ENCODE measurements at places on chromosomes 4 and X.

- H3K27me3 ChIP-seq: no peaks in the 10 kb centered on the region
- DNase-seq: no peak
- H3K4me3 ChIP-seq: no peak overlapping the region
- H3K4me1 ChIP-seq: no peaks in the 10 kb centered on the region
- H3K36me3 ChIP-seq: no peaks in the 10 kb centered on the region
These were observed 262.2 kb downstream of the ARHGAP10 start for GRCh38 chr4:147994076-147994475.

- no peaks in the 10 kb centered on the region for H3K36me3 ChIP-seq
- no peak overlapping the region for H3K27ac ChIP-seq
- H3K4me1 ChIP-seq: no peaks in the 10 kb centered on the region
- H3K4me3 ChIP-seq: no peak overlapping the region
- no peaks in the 10 kb centered on the region for H3K27me3 ChIP-seq
These were observed 17.4 kb downstream of the VEGFC start for GRCh38 chr4:176775338-176775737.

- no peaks in the 10 kb centered on the region for H3K4me1 ChIP-seq
- H3K4me3 ChIP-seq: no peak overlapping the region
- no peaks in the 10 kb centered on the region for H3K27me3 ChIP-seq
- no peak for DNase-seq
- H3K27ac ChIP-seq: no peak overlapping the region
These were observed 108.7 kb downstream of the DHRSX start for GRCh38 chrX:2391869-2392606.

DNA sequence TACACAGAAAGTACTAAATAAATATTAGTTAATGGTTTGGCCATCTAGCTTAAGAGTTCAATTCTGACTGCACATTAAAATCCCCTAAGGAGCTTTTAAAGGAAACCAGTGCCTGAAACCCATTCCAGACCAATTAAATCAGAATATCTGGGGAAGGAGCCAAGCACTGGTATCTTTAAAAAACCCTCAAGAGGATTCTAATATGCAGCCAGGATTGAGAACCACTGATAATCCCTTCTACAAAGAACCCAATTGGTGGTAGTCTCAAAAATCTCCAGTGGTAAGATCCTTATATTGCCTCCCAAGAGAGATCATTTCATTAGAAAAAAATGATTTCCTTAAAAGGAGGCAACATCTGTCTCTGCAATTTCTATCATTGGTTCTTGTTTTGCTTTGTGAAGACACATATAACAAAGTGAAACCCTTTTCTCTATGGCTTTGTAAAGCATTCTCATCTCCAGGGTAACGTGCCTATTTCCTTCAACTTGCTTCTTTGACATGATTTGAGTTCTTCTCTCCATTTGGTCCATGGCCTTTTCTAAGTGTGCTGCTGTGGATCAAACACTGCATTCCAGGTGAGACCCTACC, 3.5 kb downstream of the GPR34 start:
- no peak for DNase-seq
- H3K27me3 ChIP-seq: no peaks in the 10 kb centered on the region
- H3K36me3 ChIP-seq: peaks cover 9% of the 10 kb centered on the region
- H3K4me1 ChIP-seq: peaks cover 51% of the 10 kb centered on the region
- H3K4me3 ChIP-seq: peak overlapping the region; percentile 48

DNA sequence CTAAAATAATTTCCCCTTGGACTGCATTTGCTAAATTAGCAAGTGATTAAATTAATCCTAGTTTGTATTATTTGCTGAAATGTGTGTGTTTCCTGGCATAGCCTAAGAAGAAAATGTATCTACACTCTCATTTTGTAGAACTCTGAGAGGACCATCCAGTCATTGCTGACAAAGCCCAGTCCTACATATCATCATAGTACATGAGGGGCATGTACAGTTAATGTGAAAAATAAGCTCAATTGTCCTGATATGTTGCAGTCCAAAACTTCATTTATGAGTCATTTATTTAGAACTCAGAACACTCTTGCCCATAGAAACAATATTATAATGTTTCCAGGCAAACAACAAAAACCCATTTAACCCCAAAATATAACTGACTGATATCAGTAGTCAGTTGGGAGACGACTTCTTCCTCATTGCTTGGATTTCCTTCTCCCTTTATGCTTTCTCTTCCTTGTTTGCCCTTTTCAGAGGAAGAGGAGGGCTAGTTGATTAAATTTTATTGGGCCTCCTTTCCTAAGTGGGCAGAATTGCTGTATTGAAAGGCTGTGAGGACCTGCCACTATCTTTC, 26.9 kb upstream of the BBS12 start:
- peaks cover 4% of the 10 kb centered on the region for H3K36me3 ChIP-seq
- no peak overlapping the region for H3K4me3 ChIP-seq
- H3K27ac ChIP-seq: peak overlapping the region; percentile 53
- peaks cover 35% of the 10 kb centered on the region for H3K4me1 ChIP-seq
- DNase-seq: no peak
- peaks cover 25% of the 10 kb centered on the region for H3K27me3 ChIP-seq

DNA sequence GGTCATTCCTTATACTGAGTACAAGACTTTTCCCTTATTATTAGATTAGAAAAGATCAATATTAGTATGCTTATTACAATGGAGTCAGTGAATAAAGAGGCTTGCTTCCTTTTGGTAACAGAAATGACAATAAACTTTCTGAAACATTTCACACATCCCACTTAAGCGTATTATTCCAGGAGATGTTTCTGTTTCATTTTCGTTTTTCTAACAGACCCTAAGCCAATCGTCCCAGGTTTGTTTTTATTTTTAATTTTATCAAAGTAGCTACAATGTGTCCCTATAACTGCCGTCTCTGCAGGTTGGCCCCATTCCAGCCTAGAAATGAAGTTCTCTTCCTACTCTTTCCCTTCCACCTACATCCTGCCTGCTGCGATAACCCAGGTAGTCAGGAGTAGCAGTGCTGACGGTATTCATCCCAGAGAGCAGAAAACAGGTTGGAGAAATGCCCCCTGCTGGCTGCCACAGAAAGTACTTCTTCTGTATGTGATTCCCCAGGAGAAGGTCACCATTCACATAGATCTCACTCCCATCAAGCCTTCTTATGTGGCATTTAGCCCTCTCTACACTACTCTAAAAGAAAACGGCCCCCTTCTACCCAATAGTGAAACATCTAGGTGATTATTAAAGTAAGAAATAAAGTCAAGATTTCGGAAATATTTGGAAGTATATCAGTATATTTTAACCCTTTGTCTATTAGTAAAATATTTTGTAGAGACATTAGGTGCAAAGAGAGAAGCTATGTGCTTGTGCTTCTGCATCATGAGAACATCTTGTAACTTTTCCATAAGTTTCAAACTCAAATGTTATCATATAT, 40.4 kb downstream of the ENPEP start:
- peaks cover 23% of the 10 kb centered on the region for H3K27me3 ChIP-seq
- H3K4me1 ChIP-seq: peaks cover 18% of the 10 kb centered on the region
- H3K4me3 ChIP-seq: peak overlapping the region; percentile 91
- H3K27ac ChIP-seq: peak overlapping the region; percentile 79

DNA sequence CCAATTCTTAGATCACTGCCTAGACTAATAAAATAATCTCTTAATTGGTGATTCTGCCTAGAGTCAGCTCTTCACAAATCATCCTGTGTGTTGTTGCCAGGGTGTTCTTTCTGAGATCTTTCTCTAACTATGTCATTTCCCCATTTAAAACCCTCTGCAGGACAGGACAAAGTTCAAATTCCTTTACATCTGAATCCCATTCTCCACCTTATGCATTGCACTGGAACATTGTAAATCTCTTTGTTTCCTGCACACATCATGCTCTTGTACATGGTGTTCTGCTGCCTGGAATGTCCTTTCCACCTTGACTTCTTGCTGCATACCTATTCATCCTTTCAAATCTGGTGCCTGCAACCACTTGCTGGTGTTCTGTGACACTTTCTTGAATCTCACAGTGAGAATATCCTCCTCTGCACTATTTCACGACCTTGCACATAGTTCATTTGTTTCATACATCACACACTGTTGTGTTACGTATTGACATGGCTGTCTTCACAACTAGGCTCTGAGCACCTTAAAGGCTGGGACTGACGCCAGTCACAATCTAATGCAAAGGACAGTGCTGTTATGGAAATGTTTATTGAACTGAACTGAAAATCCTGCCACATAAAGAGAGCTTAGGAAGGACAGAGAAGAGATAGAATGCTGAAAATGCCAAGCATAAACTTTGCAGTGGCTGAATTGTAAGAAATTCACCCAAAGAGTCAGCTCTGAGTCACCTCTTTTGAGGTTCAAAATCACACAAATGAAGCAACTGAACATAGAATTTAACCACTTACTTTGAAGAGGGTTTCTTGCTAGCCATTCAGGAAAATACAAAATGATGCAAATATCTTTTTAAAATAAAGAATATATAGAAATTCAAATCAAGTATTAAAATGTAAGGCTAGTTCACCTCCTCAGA, 26.4 kb upstream of the SMIM14 start:
- no peaks in the 10 kb centered on the region for H3K36me3 ChIP-seq
- H3K27me3 ChIP-seq: peaks cover 2% of the 10 kb centered on the region
- H3K27ac ChIP-seq: no peak overlapping the region
- H3K4me1 ChIP-seq: no peaks in the 10 kb centered on the region
- DNase-seq: no peak

- H3K4me1 ChIP-seq: no peaks in the 10 kb centered on the region
- H3K36me3 ChIP-seq: no peaks in the 10 kb centered on the region
- H3K4me3 ChIP-seq: no peak overlapping the region
- H3K27ac ChIP-seq: no peak overlapping the region
These were observed 1038.3 kb downstream of the RAPGEF2 start for GRCh38 chr4:160141206-160141605.

DNA sequence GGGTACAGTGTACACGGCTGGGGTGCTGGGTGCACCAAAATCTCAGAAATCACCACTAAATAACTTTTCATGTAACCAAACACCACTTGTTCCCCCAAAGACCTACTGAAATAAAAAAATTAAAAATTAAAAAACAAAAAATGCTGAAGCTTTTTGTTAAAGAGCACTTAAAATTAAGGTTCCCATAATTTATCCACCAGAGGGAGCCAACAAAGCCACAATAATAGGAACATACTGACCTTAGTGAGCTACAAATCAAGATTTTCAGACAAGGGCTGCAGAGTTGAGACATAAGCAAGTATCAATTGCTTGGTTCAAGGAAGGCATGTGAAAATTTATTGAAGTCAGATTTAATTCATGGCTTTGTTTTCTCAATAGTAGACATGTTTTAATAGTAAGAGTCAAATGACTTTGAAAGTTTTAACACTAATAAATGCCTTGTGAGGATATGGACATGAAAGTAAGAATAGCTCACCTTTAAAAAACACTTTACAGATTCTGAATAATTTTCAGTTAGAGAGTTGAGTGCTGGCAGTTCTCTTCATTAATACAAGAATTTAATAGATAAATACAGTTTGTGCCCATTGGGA, 43.0 kb upstream of the SCOC start:
- no peaks in the 10 kb centered on the region for H3K36me3 ChIP-seq
- no peak overlapping the region for H3K27ac ChIP-seq
- no peak overlapping the region for H3K4me3 ChIP-seq
- peaks cover 5% of the 10 kb centered on the region for H3K4me1 ChIP-seq

DNA sequence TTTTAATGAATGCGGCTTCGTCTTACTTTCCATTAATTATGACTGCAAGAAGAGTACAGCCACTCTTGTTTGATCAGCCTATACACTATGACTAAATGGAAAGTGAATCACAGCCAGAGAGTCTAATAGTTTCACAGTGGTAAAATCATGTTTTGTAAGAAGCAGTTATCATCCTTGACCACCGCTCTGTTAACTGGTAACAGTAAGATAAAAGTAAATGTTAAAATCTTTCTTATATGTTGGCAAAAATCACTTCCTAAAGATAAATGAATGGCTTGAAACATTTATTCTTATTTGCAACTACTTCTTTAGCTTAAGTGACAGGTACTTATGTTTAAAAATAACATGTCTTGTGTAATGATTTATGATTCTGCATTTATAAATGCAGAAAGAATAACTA, 13.2 kb downstream of the GALNT7 start:
- H3K4me3 ChIP-seq: no peak overlapping the region
- H3K4me1 ChIP-seq: peaks cover 5% of the 10 kb centered on the region
- DNase-seq: no peak
- peaks cover 2% of the 10 kb centered on the region for H3K36me3 ChIP-seq
- H3K27me3 ChIP-seq: no peaks in the 10 kb centered on the region

- peak; percentile 54 for DNase-seq
- no peak overlapping the region for H3K27ac ChIP-seq
- H3K27me3 ChIP-seq: no peaks in the 10 kb centered on the region
These were observed 34.4 kb upstream of the BLTP1 start for GRCh38 chr4:122117743-122118142.

- H3K36me3 ChIP-seq: no peaks in the 10 kb centered on the region
- no peaks in the 10 kb centered on the region for H3K4me1 ChIP-seq
- H3K27ac ChIP-seq: no peak overlapping the region
- no peak for DNase-seq
- no peak overlapping the region for H3K4me3 ChIP-seq
- H3K27me3 ChIP-seq: peaks cover 16% of the 10 kb centered on the region
These were observed 3.1 kb upstream of the SLC6A8 start for GRCh38 chrX:153684467-153685155.

DNA sequence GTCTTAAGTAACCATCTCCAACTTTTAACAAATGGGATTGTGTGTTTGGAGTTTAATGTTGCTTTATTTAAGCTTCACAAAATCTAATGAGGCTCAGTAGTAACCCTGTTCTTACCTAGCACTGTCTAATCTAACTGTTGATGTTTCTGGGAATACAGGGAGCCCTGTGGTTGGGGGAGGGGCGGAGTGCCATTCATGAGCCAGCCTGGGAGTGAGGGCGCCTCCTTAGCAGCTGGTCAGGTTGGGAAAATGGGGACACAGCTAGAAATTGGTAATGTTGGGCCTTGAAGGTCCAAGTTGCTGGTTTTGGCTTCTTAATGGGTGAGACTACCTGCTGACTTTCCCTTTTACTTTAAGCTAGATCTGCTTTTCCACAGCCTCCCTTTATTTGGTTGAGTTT, 22.9 kb upstream of the TADA2B start:
- no peak overlapping the region for H3K4me3 ChIP-seq
- no peaks in the 10 kb centered on the region for H3K27me3 ChIP-seq

GRCh38 chr4:137711502-137711901, 179.2 kb upstream of the PCDH18 start:
- no peaks in the 10 kb centered on the region for H3K36me3 ChIP-seq
- no peaks in the 10 kb centered on the region for H3K27me3 ChIP-seq
- DNase-seq: no peak
- H3K27ac ChIP-seq: no peak overlapping the region
- H3K4me1 ChIP-seq: no peaks in the 10 kb centered on the region

GRCh38 chr4:87150498-87151261, 69.7 kb downstream of the KLHL8 start:
- DNase-seq: peak; percentile 53
- no peaks in the 10 kb centered on the region for H3K27me3 ChIP-seq
- no peak overlapping the region for H3K4me3 ChIP-seq
- no peaks in the 10 kb centered on the region for H3K4me1 ChIP-seq

DNA sequence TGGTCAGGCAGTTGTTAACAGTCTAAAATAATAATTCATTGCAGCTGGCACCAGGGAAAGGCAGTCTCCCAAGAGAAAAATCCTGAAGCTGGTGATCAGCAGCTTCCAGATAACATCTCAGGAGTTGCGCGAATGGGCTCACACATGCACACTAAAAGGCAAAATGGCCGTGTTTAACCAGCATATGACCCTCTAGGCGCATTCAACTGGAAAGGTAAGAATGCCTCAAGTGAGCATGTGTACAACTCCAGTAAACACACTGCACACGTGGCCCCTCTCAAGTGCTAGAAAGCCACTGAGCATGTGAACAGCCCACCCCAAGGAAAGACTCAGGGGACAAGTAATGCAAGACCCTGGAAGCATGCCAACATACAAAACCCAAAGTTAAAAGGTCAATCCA, 33.1 kb downstream of the STPG2 start:
- DNase-seq: no peak
- peaks cover 16% of the 10 kb centered on the region for H3K27me3 ChIP-seq
- H3K27ac ChIP-seq: no peak overlapping the region
- no peak overlapping the region for H3K4me3 ChIP-seq
- no peaks in the 10 kb centered on the region for H3K4me1 ChIP-seq
